GM12865 (cell line): ENCODE measurements at places on chromosomes 7 and 10.
A peak's percentile ranks its signal among the peaks of the same experiment; 100 is the strongest.

GRCh38 chr7:76054123-76055120 lies 6.5 kb downstream of the MDH2 start:
- peak; percentile 56 for DNase-seq

GRCh38 chr10:34033078-34033477 lies 698.6 kb upstream of the NRP1 start:
- DNase-seq, result no peak

GRCh38 chr7:156657681-156658080 lies 17.1 kb downstream of the RNF32 start:
- DNase-seq, result no peak

DNA sequence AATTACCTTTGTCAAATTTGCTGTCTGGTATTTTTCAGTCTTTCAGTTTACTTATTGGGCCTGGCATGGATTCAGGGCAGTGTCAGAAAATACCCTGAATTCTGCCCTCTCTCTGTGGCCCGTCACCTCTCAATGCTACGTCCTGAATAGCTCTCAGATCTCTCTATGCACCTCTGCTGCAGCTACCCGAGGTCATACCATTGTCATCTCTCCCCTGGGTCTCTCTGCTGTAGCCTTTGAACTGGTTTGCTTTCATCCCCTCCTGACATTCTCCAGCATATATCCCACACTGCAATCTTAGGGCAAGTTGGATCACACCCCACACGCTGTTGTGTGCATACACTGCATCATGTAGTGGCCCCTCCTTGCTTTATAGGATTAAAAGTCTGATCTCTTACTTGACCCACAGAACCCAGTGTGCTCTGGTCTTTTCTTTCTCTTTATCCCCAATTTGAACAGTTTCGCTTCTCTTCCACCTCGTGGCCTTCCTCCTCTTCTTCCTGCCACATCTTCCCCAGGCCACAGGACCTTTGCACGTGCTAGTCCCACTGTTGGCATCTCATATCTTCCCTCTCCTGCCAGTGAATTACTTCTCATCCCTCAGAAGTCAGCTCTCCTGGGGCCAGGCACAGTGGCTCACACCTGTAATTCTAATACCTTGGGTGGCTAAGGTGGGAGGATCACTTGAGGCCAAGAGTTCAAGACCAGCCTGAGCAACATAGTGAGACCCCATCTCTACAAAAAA lies 372.9 kb downstream of the GALNT17 start:
- DNase-seq, result no peak

DNA sequence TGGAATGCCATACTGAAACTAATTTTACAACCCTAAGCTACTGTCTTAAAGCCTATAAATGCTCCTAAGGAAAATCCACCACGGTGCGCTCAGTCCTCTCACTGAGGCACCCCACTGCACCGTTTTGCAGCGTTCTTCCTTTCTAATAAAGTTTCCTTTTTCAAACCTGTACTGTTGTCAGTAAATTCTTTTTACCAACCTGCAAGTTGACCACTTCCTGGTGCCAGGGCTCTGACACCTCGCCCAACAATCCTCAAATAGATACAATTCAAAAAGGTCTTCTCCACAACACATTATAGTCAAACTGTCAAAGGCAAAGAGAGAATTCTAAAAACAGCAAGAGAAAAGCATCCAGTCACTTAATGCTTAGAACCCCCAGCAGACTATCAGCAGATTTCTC lies 42.8 kb downstream of the HERPUD2 start:
- DNase-seq, result peak; percentile 27

DNA sequence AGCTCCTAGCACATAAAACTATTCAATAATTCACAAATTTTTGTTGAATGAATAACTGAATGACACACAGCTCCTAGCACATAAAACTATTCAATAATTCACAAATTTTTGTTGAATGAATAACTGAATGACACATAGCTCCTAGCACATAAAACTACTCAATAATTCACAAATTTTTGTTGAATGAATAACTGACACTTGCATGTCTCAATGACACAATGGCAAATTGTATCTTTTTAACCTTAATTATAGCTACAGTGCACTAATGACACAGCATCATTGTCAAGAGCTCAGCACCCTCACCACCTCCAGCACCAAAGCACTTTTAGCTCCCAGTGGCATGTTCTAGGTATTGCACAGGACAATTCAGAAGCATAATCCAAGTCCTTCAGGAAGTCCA lies 131.6 kb downstream of the PDE1C start:
- DNase-seq, result no peak

GRCh38 chr10:83166344-83166743 lies 973.0 kb upstream of the GHITM start:
- peak; percentile 36 for DNase-seq

DNA sequence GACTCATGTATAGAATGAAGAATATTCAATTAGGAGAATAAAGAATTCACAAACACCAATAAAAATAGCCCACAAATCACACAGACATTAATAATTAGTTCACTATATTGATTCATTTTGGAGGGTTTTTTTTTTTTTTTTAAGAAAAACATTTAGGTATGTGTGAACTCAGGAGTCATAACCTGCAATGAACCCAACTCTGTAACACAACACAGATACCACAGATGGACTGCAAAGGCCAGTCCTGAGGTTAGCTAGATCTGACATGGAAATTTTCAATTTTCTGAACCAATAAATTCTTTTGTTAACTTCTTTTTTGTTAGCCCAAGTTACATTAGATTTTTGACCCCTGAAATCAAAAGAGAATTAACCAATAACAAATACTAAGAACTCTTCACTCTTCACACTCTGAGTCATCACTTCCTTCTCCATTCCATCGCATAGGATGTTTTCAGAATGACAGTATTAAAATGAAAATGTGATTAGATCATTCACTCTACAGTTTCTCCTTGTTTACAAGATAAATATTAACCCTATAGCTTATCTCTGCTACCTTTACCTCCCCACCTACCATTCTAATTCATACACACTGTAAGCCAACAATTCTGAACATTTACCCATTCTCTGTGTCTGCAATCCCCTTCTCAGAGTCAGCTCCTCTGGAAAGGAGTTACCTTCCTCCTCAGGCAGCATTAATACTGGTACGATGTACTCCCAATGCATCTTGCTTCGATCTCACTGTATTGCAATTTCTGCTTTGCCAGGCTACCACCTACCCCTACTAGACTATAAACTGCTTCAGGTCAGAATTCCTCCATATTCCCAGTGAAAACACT lies 141.5 kb downstream of the LRRN3 start:
- no peak for DNase-seq

DNA sequence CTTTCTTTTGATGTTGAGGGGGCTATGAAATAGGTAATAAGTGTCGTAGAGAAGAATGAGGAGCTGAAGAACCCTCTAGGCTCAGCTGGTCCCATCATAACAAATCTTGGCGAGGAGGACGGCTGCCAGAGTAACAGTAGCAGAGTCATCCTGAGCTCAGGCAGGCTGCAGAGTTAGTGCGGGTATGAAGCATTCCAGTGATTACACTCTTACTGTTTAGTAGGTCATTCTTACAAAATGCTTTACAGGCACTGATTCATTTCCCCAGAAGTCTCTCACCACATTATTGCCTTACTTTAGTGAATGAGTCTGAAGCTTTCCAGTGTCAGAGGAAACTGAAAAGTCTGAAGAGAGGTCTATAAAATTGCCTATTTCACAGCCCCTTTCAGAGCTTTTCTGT lies 43.9 kb upstream of the GPR158 start:
- no peak for DNase-seq
